ENCODE measurements at places on chromosomes 2 and 18.
A peak's percentile ranks its signal among the peaks of the same experiment; 100 is the strongest.

DNA sequence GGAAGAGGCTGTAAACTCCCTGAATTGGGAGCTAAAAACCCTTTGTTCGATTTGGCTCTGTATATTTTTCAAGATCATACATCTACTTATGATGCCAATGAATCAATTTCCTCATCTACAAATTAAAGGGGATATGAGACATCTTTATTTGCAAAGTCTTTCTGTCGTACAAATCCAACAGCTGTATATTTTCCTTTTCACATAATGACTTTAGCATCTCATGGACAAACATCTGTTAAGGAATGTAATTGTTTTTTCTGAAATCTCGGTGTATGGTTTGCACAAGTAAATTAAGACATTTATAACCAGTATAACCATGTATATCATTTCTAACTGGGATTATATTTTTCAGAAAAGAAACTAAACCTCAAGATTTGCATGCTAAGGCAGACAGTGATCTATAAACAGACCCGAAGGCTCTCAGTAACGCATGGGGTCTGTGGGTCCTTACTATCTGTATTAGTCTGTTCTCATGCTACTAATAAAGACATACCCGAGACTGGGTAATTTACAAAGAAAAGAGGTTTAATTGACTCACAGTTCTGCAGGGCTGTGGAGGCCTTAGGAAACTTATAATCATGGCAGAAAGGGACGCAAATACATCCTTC is 130.8 kb downstream of the SLC8A1 start:
- no peak for DNase-seq

DNA sequence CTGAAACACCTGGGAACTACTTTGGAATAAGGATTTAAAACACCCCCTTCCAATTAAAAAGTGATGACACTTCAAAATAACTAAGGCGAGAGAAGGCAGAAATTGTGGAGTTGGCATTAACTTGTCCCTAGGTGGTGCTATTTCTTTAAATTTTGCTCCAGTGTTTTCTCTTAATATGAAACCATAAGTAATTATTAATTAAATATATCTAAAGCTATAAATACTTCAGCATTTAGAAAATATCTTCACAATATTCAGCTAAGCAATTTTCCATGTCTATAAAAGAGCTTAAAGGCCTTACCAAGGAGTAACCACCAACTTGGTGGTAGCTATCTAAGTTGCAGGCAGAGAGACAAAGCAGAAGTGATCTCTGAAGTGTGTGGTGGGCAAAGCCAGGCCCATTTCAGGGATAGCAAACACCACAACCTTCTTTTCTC is 186.8 kb upstream of the PGAP1 start:
- peak; percentile 30 for DNase-seq

GRCh38 chr2:9525266-9525665 is 30.4 kb downstream of the ADAM17 start:
- no peak for DNase-seq

DNA sequence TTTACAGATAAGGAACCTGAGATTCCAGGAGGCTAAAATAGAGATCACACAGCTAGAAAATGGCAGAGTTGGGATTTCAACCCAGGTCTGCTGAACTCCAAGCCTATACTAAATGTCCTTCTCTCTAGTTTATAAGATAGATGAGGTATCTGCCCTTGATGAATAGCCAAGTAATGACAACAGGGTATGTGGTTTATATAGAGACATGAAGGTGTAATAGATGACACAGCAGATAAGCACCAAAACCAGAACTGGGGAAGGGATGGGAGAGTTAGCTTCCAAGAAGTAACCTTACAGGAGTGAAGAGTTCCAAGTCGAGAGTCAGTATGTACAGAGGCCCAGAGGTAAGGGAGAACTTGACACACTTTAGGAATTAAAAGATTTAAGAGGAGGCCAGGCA is 104.7 kb upstream of the UBXN4 start:
- DNase-seq, result no peak

- peak; percentile 28 for DNase-seq
Observed at GRCh38 chr2:190382851-190383250, 25.3 kb upstream of the MFSD6 start.

GRCh38 chr2:186683341-186683740 is 10.5 kb upstream of the FAM171B start:
- no peak for DNase-seq
